NCI-H526 (cell line): ENCODE measurements at places on chromosomes 6 and 20.

DNA sequence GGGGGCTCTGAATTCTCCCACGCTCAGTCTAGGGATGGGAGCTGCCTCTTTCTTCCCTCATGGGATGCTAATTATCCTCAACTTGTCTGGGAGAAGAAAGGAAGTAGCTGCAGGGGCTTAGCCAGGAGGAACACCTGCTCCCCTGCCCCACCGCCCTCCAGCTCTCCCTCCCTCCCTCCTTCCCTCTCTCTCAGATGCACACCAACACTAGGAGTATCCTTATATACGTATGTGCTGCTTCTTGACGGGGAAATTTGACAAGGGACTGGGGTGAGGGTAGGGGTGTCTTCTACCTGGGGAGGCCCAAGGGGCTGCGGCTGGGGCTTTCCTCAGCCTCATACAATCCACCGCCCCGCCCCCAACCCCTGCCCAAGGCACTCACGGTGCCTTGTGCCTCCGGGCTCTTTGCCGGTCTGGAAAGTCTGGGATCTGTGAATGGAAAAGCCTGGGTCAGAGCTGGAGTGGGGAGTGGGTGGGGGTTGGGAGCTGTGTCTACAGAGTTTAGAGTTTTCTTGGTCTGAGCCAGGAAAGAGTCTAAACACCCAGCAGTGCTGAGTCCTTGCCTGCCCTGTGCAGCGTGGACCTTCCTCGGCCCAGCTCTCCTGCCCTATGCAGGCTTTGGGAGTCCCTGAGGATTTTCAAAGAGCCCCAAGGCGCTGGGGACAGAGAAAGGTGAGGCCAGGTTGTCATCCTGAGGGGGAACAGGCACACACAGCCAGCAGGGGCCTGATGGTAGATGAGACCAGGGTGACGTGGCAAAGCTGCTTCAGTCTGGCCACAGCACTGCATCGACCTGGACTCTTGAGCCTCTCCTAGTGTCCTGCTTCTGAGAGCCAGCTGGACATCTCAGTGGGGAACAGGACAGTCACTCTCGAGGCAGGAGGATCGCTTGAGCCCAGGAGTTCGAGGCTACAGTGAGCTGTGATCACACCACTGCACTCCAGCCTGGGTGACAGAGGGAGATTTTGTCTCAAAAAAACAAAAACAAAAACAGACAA lies 29.3 kb upstream of the EMILIN3 start:
- peak; percentile 40 for DNase-seq

DNA sequence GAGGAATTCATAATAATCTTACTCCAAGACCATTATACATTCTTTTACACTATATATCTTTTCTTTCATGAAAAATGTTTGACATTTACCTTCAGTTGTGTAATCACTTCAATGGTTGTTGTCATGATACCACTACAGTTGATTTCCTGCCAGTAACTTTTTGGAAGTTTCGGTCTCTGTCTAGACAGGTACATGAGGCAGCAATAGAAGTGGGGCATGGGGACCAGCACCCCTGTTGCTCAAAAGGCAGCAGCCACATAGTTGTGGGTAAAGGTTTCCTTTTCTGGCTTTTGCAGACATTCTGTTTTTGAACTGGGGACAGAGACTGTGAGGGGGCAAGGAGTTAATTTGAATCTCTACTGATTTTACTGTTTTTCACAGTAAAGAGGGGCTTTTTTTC lies 14.1 kb downstream of the SAMD5 start:
- no peak for DNase-seq

GRCh38 chr20:10671919-10672623 lies 1.7 kb downstream of the JAG1 start:
- peak; percentile 58 for DNase-seq

DNA sequence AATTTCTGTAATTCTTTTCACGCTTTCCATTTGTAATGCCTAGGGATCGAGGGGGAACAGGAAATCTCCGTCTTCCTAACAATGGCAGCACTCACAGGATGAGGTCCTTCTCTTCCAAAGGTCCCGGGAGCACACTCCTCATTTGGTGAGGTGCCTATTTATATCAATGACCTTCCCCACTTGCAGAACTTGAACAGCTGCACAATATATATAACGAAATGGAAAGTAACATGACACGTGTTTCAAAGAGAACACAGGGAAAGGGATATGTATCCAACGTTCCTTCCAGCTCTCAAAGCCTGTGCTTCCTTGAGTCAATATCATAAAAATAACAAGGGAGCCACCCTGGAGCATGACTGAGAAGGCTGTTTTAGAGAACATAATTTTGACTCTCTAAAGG lies 78.6 kb upstream of the RBM24 start:
- DNase-seq = no peak

- DNase-seq = no peak
Measured at GRCh38 chr20:51607170-51607569, 64.7 kb upstream of the NFATC2 start.

DNA sequence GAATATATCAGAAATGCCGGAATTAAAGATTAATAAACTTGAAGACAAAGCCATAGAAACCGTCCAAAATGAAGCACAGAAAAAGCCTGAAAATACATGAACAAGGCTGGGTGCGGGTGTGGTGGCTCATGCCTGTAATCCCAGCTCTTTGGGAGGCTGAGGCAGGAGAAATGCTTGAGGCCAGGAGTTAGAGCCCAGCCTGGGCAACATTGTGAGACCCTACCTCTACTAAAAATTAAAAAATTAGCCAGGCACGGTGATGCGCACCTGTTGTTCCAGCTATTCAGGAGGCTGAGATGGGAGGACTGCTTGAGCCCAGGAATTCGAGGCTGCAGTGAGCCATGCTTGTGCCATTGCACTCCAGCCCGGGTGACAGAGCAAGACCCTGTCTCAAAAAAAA lies 32.9 kb downstream of the REV3L start:
- DNase-seq = no peak

GRCh38 chr20:63402860-63403220 lies 41.7 kb upstream of the CHRNA4 start:
- no peak for DNase-seq

DNA sequence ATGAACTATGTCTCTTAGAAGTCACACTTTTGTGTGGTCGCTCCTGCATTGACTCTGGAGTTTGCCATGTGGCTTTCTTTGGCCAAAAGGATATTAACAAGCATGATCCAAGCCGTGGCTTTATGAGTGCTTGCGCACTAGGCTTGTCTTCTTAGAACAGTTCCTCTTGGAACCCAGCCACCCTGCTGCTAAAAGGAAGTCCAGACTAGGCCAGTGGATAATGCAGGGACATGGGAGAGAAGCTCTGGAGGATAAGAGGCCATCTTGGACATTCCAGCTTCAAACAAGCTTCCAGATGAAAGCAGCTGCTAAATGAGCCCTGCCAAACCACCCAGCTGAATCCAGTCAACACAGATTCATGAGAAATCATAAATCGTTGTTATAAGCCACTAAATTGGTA lies 346.4 kb downstream of the CDC5L start:
- DNase-seq = no peak

- no peak for DNase-seq
Measured at GRCh38 chr20:49672096-49672664, 41.5 kb downstream of the B4GALT5 start.

DNA sequence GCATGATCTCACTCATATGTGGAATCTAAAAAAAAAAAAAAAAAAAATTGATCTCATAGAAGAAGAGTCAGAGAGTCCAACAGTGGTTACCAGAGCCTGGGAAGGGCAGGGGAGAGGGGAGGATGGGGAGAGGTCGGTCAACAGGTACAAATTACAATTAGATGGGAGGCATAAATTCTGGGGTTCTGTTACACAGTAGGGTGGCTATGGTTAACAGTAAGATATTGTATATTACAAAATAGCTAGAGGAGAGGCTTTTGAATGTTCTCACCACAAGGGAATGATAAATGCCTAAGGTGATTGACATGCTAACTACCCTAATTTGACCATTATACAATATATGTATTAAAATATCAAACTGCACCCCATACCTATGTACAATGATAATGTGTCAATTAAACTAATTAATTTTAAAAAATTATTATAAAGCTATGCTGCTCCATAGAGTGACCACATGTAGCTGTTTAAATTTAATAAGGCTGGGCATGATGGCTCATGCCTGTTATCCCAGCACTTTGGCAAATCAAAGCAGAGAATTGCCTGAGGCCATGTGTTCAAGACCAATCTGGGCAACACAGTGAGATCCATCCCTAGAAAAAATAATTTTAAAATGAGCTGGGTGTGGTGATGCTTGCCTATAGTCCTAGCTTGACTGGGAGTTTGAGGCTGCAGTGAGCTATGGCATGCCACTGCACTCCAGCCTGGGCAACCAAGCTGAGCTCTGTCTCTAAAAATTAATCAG lies 70.9 kb downstream of the SNX5 start:
- DNase-seq = no peak

DNA sequence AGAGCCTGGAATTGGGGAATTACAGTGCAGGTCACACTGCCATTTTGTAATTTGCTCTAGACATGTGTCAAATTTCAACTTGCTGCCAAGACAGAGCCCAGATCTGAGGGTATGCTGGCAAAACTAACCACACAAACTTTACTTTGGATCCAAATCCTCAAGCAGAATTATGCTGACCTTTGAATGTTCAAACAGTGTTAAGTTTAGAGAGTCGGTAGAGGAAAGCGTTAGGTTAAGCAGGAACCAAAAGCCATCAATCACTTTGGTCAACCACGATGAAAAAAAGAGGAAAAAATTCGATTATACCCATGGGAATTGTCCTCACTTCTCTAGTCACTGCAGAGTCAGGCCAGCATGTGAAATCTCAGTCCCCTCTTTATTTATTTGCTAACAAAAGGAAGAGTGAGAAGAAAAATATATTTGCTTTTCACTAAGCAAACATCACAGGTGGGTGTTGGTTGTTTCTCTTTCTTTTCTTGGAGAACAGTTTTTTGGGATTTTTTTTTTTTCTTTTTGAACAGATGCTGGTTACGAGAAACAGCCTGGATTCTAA lies 105.1 kb upstream of the ADGRF1 start:
- DNase-seq = no peak

DNA sequence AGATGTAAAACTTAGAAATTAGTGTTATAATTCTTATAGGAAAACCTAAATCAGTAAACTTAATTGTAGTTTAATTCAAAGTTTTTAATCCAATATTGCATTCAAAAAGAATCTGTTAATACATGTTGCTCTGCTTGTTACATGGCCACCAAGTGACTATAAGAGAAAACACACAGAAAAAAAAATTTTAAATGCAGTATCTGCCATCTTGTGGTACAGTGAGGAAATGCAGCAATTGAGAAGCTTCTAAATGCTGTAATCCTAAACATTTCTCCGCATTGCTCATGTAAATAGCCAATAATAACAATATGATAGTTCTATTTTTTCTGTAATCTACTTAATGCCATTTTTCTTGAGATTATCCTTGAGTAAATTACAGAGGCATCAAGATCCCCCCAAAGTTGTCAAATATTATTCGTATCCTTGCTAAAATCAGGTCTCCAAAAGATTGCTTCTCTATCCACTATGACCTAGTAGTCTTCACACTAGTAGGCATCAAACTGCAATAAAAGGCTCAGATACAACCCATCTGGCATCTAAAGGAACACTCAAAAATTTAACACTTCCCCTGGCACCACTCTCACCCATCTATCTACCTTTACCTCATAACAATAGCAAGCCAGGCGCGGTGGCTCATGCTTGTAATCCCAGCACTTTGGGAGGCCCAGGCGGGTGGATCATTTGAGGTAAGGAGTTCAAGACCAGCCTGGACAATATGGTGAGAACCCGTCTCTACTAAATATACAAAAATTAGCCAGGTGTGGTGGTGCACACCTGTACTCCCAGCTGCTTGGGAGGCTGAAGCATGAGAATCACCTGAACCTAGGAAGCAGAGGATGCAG lies 34.6 kb downstream of the HDAC2 start:
- DNase-seq = no peak

GRCh38 chr6:127518191-127518709 lies 885 bp downstream of the MTCL3 start:
- peak; percentile 34 for DNase-seq

- DNase-seq = no peak
Measured at GRCh38 chr20:48619126-48620101, 208.4 kb downstream of the PREX1 start.

DNA sequence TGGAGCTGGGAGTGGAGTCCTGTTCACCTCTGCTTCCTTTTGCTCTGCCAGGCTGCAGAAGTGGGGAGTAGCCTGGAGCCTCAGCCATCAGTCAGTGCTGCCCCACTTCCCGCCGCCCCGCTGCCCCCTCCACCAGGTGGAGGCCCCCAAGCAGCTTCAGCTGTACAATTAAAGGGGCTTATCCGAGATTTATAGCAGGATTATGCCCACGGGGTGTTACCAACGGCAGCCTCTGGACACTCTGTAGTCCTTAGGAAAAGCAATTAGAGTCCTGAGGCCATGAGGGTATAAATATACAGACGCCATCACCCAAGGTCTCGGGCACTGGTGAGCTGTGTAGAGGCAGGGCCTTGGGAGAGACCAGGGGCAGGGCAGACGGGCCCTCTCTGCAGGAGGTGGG lies 55.4 kb downstream of the GRM4 start:
- DNase-seq = no peak

DNA sequence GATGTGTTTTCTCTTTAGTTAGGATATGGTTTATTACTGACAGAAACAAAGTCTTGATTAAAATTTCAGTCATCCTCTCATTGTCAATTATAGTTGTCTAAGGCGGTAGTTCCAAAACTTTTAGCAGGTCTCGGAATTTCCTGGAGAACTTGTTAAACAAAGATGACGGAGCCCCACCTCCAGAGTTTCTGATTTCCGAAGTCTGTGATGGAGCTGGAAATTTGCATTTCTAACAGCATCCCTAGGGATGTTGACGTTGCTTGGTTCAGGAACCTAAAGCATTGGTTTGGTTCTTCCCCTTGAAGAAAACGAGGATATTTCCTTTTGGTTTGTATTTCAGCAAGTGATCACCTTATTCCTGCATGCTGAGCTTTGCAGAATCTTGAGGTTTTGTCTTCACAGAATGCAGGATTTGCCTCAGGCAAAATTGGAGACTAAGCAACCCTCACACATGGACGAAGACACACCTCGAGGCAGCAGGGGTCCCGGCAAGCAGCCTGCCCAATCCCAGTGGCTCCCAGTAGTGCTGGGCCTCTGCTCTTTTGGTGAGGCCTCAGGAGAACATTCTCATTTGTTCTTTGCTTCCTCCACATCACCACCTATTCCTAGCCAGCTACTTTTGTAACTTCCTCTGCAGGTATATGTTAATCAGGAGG lies 187.1 kb upstream of the PHACTR1 start:
- DNase-seq = peak; percentile 21

DNA sequence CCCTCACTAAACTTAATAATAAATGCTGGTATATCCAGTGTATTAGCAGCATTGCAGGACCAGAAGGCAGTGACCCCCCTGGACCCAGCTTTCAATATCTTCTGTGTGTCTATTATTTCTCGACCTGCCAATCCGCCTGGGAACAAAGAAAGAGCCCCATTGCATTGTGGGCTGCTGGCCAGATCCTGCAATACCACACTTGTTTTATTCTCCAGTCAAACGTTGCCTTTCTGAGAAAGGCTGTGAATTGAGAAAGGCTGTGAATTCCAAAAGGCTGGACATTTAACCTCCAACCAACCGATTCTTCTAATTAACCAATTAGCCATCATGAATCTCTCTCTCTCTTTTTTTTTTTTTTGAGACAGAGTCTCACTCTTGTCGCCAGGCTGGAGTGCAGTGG lies 1.5 kb upstream of the MTO1 start:
- no peak for DNase-seq
